ENCODE measurements at places on chromosomes 2 and 18.

- DNase-seq, result peak; percentile 86
Measured at GRCh38 chr2:86054535-86055082, 51.1 kb downstream of the POLR1A start.

DNA sequence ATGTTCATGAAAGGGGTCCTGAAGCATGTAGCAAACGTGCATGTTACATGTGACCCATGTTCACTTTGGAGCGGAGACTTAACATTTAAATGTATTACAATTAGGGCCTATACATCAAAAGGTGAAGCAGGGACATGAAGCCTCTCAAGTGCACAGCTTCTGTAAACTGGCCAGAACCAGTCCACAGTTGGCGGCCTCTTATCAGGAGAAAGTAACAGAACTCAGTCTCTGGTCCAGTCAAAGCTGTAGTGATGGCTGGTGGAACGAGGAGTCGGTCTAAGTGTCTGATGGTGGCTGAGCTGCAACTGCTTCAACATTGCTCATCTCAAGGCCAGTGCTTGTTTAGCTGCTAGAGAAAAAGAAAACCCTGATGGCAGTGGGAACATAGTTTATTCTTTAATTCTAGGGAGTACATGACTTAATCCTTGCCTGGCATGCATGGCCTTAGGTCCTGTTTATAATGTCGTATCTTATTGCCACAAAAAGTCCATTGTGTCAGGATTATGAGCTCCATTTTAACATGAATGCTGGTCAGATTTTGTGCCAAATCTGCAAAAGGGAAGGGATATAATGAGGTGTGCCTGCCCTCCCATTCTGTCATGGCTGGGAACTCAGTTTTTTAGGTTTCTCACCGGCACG, 22.2 kb upstream of the YES1 start:
- DNase-seq, result no peak

GRCh38 chr2:129908721-129909373, 70.6 kb upstream of the RAB6C start:
- no peak for DNase-seq

DNA sequence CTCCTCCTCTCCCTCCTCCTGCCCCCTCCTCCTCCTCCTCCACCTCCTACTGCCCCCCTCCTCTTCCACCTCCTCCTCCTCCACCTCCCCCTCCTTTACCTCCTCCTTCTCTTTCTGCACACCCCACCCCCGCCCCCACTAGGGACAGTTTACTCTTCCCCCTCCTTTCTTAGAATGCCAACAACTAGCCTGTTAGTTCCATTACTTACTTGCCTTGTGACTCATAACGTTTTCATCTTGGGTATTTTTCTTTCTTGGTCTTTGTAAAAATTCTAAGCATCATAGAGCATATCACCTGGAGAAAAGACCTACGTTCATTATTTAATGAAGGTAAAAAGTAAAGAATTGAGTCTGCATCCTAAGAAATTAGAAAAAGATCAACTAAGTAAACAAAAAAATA, 165.3 kb downstream of the NEDD4L start:
- DNase-seq, result peak; percentile 42

Data from fibroblast of upper back skin (primary cell).